ENCODE measurements at places on chromosomes 5 and 9.

- no peak for DNase-seq
These were observed 15.2 kb upstream of the RHOBTB3 start for GRCh38 chr5:95715799-95716461.

GRCh38 chr5:99674101-99674500 is 745.3 kb upstream of the CHD1 start:
- no peak for DNase-seq

- DNase-seq = no peak
These were observed 831 bp downstream of the IGFBPL1 start for GRCh38 chr9:38423273-38423972.

DNA sequence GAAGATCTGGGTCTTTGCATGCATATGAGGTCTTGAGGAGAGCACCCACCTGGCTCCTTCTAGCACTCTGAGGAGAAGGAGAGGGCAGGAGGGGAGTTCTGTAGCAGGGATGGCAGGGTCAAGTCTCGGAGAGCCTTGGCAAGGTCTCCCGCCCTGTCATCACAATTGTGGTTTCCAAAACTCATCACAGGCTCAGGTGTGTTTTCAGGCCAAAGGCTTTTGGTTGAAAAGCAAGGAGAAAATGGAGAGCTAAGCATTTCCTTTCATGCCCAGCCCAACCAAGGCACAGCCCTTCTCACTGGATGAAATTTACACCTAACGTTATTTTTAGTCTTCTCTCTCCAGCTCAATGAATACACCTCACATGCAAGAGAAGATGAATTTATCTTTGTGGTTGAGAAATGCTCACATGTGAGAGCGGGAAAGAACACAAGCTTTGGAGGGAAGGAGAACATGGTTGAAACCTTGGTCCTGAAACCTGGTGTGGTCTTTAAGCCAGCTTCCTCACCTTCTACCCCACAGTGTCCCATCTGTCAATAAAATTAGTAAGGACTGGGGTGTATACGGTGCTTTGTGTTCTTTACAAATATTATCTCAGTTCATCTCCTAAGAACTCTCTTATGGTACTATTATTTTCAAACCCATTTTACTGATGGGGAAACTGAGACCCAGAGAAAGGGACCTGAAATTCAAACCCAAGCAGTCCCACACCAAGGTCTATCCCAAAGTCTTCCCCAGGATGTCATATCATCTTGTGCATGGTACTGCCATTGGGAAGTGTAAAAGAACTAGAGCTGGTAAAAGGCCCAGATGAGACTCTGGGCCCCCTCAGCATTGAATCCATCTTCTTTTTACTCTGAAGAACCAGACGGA is 47.8 kb upstream of the CPEB4 start:
- no peak for DNase-seq

- no peak for DNase-seq
These were observed 205.0 kb upstream of the DMRTA1 start for GRCh38 chr9:22241611-22242010.

DNA sequence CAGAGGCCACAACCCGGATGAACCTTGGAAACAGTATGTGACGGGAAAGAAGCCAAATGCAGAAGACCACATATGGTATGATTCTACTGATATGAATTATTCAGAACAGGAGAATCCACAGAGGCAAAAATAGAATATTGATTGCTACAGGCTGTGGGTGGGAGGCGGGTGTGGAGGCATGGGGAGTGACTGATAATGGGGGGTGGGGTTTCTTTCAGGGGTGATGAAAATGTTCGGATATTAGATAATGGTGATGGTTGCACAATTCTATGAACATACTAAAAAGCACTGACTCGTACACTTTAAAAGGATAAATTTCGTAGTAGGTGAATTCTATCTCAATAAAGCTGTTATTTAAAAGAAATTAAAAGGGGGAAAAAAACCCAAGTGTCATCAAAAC is 10.7 kb downstream of the IL4 start:
- no peak for DNase-seq

GRCh38 chr9:108983885-108984284 is 29.4 kb downstream of the CTNNAL1 start:
- no peak for DNase-seq

DNA sequence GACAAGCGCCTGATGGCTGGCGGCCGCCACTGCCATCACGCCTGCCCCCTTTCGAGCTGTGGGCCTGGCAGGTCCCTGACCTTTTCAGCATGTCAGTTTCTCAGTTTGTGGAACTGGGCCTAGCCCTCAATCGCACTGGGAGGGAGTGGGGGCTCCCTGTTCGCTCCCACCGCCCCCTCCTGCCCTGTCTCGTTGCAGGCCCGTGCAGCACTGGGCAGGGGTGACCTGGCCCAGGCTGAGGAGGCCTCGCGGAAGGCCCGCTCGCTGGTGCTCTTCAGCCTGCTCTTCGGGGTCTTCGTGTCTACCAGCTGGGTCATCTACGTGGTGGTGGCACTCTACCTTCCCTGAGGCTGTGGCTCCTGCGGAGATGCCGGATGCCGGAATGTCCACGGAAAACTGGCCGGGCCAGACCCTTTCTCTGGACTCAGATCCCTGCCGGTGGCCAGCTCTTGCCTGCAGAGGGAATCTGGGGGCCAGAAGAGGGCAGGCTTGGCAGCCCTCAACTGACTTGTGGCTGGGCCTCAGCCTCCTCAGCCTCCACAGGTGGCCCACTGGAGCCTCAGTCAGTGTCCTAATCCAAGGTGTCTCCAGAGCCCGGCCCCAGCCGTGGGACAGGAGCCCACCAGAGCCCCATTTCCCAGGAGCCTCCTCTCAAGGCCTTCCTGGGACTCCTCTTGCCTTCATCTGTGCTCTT is 12.7 kb downstream of the PRRT1B start:
- DNase-seq = no peak

DNA sequence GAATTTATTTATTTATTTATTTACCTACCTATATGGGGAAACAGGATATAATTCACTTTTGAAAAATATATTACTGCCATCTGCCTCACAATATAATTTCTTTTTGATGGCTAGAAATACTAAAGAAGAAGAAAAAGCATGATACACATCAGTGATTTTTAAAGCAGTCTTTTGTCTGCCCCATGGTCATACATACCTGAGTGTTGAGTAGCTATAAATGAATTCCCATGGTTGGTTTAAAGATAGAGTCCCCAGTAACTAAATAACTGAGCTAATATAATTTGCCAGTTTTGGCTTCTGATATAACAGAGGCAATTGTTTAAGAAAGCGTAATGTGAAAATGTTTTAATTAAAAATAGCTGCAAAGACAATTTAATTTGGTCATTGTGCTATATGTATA is 447.8 kb downstream of the PDE4D start:
- no peak for DNase-seq

DNA sequence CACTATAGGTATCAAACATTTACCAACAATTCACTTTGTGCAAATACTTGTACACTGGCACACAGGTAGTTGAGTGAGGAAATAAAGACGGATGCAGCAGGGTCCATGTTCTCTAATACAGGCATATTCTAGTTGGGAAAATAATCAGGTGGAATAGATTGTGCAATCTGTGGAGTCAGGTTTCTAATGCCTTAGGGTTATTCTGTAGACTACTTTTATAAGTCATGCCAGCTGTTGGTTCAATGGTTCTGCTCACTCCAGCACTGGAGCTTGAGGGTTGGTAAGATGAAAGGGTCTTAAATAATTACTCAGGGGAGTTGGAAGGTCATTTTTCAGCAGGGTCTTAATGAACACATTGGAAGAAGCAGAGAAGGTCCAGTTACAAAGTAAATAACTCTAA is 690.3 kb upstream of the DMAC1 start:
- no peak for DNase-seq

- no peak for DNase-seq
These were observed 29.3 kb downstream of the SLC1A1 start for GRCh38 chr9:4519604-4520003.

DNA sequence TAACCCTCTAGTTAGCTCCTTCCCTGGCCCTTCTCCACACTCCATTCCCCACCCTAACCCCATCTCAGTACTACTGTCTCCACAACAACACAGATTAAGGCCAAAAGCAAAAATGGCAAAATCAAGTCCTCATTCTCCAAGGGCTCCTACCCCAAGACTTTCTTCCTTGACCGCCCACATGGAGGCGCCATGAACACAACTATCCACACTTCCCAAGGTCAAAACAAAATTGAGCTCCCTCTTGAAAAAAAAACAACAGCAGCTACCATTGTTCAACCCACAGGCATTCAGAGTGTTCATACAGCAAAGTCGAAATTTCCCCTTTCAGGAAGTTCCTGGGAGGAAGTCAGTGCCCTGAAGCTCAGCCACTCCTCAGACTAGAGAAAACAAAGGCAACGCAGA is 54.4 kb downstream of the GNAQ start:
- peak; percentile 10 for DNase-seq

DNA sequence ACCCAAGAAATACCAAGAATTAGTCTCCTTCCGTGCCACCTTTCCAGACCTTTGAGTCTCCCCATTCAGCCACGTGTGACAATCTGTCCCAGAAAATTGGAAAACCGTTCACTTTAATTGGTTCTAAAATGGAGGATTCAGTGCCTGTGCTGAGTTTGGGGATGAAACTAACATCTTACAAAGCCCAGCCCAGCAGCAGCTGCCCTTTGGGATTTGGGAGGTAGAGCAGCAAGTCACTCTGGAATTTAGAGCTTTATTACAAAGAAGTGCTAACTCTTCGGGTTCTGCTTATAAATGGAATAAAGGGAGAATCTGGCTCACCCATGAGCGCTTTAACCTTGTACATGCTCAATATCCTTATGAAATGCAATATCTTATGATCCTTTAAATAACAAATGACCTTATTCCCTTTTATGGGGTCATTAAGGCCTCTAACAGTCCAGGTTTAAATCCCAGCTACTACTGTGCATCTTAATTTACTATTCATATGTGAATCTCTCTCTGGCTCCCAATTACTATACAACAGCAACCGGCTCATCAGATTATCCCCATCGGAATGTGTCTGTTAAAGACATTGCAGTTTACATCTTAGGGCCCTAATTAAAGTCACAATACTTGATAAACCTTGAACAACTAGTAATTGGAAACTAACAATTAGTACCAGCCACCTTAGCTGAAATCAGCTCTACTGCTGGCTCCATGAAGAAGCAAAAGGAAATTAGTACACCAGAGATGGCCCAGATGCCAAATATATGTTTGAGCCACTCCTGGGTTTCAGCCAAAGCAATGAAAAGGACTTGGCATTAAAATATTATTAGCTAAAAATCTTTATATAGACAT is 271.8 kb upstream of the SMARCA2 start:
- no peak for DNase-seq

DNA sequence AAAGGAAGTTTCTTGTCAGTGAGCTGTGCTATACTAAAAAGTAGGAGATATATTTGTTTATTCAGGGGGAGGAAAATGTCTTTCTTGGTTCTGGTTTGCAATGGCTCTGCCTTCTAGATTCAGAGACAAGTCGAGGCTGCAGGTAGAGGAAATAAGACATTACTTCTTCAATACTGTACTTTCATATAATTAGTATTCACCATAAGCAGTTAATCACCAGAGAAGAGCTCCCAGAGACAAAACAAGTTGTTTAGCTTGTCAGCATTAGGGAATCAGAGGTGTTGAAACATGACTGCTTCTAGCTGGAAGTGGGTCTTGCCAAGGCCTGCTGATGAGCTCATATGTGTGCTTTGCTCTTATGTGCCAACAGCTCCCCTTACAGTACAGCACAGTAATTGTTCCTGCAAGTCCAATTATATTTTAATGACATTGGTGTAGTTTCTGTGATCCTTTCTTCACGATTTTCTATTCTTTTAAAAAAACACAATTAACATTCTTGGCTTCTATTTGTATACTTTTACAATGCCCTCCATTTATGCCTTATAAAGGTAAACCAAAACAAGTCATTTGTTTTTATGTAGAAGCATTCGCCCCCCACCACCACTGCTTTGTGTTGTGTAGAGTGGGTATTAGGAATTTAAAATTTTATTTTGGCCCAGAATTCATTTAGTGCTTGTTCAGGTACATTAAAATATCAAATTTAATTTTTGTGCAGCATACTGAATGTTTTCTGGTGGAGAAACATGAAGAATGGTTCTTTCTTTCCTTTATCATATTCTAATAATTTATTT is 112.2 kb downstream of the RPS23 start:
- DNase-seq = peak; percentile 85

GRCh38 chr9:14314424-14314928 is 535 bp upstream of the NFIB start:
- DNase-seq = peak; percentile 74

GRCh38 chr5:448061-448765 is 5.2 kb downstream of the EXOC3 start:
- DNase-seq = no peak

GRCh38 chr9:127589955-127590370 is 22.1 kb upstream of the STXBP1 start:
- DNase-seq = peak; percentile 40

DNA sequence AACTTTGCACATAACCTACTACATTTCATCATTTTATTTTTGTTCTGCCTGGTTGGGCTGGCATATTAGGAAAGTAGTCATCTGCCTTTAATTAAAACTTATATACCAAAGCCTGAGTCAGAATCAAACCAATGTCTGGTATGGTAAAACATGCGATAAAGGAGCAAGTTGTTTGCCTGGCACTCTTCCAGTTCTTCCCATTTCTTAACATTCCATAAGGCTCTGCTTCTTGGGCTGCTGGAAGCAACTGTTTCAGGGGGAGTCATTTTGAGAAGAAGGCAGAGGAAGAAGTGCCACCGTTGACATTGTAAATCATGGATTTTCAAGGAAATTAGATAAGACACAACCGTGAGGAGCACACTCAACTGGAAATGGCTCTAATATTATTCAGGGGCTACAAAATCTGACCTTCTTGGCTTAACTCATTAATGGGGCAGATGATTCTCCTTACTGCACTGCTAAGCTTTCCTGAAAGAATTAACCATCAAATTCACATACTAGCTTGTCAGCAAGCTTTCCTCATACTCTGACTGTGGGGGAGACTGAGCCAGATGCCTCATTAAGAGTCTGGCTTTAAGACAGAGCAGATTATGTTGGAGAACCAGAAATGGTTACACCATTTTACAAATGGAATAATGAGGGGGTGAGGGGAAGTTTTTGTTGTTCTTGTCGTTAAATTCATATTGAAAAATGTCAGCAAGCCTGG is 391.0 kb downstream of the TMEM232 start:
- no peak for DNase-seq

DNA sequence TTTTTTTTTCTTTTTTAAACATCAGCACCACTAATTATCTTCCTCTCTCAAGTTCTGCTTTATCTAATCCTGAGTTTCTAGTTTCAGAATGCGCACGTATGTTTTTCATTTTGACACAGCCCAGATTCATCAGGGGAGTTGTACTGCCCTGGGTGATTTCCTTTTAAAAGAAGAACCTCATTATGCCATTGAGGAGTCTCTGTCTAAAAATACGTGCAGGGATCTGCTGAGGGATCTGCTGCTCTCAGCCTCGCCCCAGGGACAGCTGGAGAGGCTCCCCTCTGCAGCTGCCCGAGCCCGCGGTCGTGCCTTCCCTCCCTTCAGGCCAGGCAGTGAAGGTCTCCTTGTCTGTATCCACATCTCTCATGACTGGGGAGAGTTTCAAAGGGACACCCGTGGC is 273.1 kb downstream of the ARHGEF28 start:
- DNase-seq = no peak

GRCh38 chr9:127223810-127224177 is 40.8 kb upstream of the GARNL3 start:
- DNase-seq = no peak
